Sciatic nerve (tissue), 2 donors: ENCODE measurements at places on chromosomes 11 and 22. TPM values are rescaled to one million over a fixed set of nuclear protein-coding genes. Genes with fewer than 3 reads are reported as not detected.

MRPL23 gene
- total RNA-seq: 39.5 TPM

DCHS1 gene
- 22.7 TPM for total RNA-seq

BLID gene
- total RNA-seq: 9.3 TPM

MRGPRX3 gene
- total RNA-seq: not detected

H19 gene
- total RNA-seq: 1,096 TPM

OR52N4 gene
- 0.85 TPM for total RNA-seq

ROBO3 gene
- 36.6 TPM for total RNA-seq

RIN1 gene
- 5.0 TPM for total RNA-seq

CABP7 gene
- not detected for total RNA-seq

DEPDC7 gene
- 12.3 TPM for total RNA-seq

SPDYC gene
- not detected for total RNA-seq

TMPRSS4 gene
- total RNA-seq: not detected

TRIM22 gene
- 86.7 TPM for total RNA-seq

NAA40 gene
- total RNA-seq: 14.5 TPM

PRDX5 gene
- 143 TPM for total RNA-seq

BCO2 gene
- total RNA-seq: 15.6 TPM

BEST1 gene
- total RNA-seq: 31.3 TPM

SCGB1A1 gene
- total RNA-seq: 3.5 TPM

HORMAD2 gene
- not detected for total RNA-seq

ROBO4 gene
- total RNA-seq: 34.4 TPM

YPEL4 gene
- total RNA-seq: 2.1 TPM

DRD2 gene
- total RNA-seq: 0.71 TPM

SYNGR1 gene
- total RNA-seq: 52.9 TPM

CSF2RB gene
- 10.1 TPM for total RNA-seq

DKK3 gene
- 201 TPM for total RNA-seq

NCF4 gene
- 30.4 TPM for total RNA-seq

KLHL35 gene
- 3.6 TPM for total RNA-seq
